ENCODE measurements at places on chromosomes 16 and 17.
A peak's percentile ranks its signal among the peaks of the same experiment; 100 is the strongest.

- no peak for DNase-seq
Measured at GRCh38 chr17:62067165-62068145, 2.4 kb upstream of the MED13 start.

DNA sequence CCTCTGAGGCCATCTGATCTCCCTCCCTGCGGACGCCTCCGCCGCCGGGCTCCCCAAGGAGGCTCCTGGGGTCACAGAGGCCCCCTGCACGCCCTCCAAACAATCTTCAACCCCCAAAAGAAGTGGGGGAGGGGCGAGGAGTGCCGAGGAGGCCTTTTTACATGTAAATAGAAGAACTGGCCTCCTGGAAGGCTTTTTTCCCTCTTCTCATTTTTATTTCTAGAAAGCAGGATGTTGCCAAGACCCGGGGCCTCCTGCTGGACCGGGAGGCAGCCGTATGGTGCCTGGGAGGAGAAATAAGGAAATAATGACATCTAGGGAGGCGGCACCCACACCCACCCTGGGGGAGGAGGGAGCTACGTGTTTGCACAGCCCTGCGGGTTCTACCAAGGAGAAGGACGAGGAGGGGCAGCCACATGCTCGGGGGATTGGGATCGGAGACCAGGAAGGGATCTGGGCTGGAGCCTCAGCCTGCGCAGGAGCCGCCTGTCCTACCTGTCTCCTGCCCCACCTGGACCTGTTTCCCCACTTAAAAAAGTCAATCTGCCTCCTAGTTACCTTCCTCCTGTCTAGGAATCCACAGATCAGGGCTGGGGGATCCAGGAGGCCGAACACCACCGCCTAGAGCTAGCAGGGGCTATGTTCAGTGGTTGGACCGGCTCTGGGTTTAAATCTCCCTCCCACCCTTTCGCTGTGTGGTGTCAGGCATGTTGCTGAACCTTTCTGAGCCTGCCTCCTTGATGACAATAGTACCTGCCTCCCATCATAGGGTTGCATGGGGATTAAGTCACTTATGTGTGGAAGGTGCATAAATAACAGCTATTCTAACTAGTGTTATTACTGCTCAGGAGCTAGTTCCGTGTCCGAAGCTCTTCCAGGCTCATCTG, 175.7 kb upstream of the GSE1 start:
- DNase-seq, result no peak

GRCh38 chr16:5188318-5188988, 90.9 kb upstream of the EEF2KMT start:
- DNase-seq, result no peak

DNA sequence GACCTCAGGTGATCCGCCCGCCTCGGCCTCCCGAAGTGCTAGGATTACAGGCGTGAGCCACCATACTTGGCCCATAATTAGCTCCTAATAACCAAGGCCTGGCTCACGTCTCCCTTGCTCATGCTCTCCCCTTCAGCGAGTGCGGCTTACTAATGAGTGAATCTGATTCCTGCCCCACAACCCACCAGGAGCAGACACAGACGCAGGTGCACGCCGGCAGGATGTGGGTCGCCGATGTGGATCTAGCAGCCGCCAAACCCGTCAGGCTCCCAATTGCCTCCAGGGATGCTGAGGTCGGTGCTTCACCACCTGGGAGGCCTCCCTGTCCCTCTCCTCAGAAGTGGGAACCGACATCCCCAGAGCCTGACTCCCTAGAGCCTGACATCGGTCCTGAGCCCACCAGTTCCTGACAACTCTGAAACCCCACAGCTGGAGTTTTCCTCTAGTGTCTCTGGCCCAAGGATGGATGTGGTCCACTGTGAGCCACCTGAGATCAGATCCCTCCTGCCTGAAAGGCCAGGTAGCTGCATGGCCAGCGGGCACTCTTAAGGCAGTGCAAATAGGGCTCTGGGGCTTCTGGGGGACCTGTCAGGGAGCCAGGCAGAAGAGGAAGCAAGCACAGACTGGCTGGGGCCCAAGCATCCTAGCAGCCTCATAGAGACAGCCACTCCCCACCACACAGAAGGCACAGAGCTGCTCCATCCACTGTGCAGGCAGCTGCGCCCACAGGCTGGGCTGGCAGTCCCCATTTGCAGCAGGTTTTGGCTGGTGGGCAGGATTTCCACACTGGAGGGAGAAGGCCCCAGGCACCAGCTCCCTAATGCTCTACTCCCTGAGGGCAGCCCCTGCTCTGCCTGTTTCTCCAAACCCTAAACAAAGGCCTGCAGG, 10.8 kb downstream of the EXOC7 start:
- DNase-seq, result no peak

GRCh38 chr16:27767081-27767480, 217.1 kb downstream of the KATNIP start:
- no peak for DNase-seq

DNA sequence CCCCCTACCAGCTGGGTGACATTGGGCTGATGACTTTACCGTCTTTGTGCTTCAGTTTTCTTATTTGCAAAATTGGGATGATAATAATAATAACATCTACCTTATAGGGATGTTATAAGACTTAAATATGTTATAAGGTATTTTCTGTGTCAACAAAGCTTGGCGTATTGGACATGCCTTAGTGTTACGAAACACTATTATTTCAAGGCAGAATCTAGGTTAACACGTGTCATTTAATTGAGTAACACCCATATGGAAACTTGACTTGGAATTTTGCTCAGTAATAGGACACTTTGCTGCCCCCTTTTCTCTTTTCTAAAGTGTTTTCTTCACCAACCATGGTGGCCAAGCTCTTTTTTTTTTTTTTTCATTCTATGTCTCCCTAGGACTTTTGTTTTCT, 294.2 kb upstream of the SALL1 start:
- DNase-seq, result no peak

DNA sequence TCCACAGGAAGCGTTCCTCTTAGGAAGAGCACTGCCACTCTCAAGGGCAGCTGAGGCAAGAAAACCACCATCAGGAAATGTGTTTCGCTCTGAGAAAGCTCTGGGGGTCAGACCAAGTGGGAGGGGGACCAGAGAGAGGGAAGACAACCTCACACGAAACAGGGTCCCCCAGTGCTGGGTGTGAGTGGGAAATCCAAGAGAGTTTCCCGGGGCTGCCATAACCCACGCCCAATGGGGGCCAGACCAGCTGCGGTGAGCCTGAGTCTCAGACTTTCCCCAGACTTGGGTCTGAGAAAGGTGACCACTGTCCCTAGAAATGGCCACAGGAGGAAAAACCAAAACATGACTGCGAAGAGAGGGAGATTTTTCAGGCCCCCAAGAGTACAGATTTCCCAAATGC, 14.5 kb downstream of the DNAH17 start:
- no peak for DNase-seq

DNA sequence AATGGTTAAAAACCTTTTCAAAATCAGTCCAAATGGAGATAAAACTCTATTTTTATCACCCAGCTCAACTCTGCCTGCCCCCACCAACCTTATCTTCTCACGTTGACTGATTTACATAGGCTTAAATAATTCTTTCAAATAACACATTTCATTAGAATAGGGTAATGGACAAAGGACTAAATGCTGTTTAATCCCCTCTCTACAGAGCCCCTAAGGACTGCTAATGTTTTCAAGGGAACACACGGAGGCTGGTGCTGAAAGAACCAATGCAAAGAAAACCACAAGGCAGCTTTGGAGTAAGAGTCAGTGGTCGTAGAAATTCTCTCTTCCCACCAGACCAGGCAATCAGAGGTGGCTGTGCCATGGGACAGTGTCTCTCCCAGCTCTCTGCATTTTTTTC, 445.7 kb upstream of the MAF start:
- DNase-seq, result no peak

DNA sequence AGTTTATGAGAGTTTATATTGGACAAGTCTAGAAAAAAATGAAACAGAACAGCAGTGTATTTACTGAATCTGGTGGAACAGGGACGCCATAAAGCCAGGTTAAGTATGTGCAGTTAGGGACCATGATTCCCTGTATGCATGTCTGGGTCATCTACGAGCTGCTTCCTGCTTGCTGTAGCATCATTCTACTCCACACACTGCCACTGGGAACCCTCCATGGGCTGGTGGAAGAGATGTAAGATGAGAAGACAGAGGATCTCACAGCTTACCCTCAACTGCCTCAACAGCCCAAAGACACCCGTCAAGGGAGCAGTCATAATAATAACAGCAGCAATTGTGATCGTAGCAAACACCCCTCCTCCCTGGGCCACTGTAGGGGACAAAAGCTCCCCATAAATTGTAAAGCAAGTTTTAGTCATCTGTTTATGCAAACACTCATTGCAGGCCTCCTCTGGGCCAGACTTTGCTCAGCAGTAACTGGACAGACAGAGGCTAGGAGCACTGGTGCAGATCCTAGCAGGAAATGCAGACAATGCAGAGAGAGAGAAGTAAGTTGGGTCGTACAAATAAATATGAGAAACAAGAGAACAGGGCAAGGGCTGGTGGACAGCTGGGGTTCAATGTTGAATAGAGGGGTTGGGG, 188.0 kb downstream of the SOX9 start:
- no peak for DNase-seq

GRCh38 chr17:3976675-3977171, 12.5 kb upstream of the ATP2A3 start:
- no peak for DNase-seq

DNA sequence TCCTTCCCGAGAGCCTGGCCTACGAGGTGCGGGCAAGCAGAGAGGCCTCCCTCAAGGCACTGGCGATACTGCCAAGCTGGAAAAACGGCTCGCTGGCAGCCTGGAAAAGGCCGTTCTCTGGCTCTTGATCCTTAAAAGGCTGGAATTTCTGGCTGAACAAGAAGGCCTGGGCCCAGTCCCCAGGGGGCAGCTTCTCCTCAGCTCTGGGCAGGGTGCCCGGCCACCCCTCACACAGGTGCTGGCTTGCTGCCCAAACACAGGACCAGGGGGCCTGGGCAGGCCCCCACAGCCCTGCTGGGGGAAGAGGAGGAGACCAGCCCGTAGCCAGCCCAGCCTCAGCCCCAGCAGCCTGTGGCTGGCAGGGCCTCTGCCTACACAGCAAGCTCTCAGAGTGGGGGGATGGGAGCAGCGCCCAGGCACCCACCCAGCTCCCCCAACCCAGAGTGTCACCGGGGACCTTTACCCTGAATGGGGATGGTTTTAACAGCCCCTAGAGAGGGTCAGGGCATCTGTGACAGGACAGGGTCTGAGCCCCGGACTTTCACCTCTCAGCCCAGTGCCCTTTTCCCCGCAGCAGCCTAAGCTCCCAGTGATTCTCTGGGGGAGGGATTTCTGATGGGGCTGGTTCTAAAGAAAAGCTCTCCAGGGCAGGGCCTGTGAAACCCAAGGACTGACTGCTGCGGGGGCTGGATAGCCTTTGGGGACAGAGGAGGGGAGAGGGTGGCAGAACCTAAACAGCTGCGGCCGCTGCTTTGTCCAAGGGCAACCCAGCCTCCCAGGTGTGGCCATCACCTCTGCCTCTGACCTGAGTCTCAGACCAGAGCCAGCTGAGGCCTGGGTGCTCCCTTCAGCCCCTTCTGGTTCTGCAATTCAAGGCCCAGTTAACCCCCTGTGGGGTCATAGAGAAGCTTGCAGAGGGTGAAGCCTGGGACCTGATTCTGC, 38.6 kb upstream of the TOB1 start:
- no peak for DNase-seq

- DNase-seq, result peak; percentile 88
Measured at GRCh38 chr16:1960665-1961630, 1.6 kb downstream of the NDUFB10 start.

DNA sequence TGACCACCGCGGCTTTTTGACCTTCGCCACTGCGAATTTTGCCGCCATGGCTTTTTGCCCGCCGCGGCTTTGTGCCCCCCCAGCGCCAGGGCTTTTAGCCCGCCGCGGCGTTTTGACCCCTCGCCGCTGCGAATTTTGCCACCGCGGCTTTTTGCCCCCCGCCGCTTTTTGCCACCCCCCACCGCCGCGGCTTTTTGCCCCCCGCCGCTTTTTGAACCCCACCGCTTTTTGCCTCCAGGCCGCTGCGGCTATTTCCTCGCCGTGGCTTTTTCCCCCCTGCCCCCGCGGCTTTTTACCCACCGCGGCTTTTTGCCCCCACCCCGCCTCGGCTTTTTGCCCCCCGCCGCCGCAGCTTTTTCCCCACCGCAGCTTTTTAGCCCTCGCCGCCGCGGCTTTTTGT, 134.8 kb upstream of the TP53TG3C start:
- DNase-seq, result no peak

DNA sequence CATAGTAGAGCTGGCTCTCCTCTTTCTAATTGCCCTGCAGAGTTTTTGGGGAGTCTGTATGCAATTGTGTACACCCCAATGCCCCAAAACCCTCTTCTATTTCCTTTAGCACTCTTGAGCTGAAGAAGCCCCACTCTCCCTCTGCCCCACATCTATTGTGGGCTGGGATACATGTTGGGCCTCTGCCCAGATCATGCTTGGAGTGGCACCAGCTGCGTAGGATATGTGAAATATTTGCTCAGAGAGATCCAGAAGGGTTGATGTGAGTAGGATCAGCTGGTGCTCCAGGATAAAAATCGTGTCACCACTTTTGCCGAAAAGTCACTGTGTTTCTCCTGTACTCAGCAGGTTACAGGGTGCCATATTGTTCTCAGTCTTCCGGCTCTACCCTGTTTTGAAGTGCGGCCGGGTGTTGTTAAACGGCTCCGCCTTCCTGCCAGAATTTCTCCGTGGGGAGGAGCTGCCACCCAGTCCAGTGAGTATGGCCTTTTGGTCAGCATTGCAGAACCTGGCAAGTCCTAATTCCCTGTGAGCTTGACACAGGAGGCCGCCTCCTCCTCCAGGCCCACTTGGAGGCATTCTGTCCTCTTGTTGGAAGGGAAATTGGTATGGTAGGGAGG, 664.5 kb downstream of the WWOX start:
- DNase-seq, result no peak

- DNase-seq, result peak; percentile 63
Measured at GRCh38 chr17:31388770-31389656, 2.5 kb upstream of the RAB11FIP4 start.

DNA sequence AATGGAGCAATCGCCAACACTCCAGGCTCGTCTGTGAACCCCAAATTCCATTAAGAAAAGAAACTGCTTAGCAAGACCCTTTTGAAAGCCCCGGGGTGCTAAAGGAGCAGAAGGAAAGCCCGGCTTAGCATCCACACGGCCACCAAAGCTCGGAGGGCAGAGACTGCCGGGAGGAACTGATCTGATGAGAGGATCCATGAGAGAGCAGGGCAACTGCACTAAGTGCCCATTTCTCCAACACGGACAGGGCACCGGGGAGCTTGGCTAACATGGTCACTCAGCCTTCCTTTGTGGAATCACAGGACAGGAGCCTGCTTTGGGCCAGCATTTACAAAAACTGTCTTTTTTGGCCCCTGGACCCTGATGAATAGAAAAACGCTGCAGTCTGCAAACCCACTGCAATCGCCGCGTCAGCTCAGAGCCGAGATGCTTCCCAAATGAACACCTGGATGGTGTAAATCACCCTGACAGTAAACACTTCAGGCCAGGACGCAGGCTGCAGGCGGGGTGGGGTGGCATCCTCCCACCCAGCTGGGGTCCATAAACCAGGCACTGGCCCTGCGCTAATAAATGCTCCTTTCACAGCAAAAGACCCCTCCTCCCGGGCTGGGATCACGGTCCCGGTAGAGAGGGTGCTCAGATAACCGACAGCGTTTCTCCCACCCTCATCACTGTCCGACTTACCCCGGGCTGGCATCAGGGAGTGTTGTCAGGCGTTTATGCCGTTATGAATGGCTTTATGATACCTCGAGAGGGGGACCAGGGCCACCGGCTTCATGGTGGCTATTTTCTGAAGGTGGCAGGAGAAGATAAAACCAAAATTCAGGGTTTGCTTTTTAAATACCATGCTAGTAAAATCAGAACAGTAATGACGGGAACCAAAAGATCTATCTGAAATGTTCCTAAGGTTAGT, 299.5 kb downstream of the IRF8 start:
- no peak for DNase-seq
